ENCODE measurements at places on chromosomes 12 and 14.
A peak's percentile ranks its signal among the peaks of the same experiment; 100 is the strongest.

DNA sequence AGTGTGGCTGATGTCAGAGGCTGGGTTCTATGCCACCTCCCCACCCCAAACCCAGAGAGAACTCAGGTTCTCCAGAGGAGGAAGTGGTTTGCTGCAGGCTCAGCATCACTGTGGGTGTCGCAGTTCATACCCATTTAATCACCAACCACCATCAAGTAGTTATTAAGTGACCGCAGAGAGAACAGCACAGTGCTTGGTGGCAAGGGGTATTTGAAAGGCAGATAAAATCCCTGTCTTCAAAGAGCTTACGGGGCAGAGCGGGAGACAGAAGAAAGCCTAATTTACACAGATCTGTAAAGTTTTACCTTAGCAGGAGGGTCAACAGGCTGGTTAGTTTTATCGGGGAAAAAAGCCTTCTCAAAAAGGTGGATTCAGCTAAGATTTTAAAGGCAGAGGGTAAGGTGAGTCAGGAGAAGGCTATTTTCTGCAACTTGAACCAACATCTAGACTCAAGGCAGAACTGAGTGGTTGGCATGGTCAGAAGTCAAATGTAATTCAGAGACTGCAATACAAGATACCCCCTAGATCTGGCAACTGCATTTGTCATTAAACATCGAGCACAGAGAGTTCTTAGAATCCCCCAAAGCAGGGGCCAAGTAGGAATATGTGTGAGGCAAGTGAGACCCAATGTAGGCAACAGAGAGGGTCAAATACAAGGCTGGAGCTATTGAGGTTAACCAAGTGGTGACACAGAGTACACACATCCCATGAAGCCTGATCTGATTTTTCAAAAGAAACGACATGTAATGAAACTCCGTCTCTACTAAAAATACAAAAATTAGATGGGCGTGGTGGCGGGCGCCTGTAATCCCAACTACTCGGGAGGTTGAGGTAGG is 13.2 kb downstream of the PXN start:
- DNase-seq, result no peak

DNA sequence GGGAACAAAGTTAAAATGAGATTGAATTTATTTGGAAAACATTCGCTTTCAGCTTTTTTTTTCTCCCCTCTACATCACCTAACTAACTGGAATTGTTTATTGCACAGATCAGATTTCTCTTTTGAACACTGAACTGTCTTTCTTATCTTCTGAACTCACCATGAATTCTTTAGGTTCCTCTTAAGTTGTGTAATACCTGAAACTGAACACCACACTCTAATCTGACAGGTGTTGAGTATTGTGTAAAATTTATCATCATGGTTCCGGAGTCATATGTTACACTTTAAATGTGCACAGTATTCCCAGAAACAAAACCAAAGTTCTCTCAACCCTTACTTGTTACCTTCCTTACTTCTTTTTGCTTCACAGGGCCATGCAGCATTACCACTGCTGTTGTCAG is 66.8 kb downstream of the TGFB3 start:
- no peak for DNase-seq

DNA sequence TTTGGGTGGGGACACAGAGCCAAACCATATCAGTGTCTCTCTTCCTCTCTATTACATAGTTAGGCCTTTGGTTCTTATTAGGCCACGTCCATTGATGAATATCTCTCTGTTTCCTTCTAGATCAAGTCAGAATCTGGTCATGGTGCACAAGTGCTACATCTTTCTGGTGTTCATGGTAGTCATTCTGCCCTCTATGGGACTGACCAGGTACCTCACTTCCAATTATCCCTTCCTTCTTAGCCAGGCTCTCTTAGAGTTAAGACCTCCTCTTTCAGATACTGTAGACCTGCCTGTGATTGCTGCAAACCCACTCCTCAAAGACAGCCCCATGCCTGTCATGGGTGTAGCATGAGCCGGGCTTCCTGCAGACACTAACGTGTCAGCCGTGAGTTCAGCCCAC is 25.2 kb downstream of the NGB start:
- DNase-seq, result no peak

DNA sequence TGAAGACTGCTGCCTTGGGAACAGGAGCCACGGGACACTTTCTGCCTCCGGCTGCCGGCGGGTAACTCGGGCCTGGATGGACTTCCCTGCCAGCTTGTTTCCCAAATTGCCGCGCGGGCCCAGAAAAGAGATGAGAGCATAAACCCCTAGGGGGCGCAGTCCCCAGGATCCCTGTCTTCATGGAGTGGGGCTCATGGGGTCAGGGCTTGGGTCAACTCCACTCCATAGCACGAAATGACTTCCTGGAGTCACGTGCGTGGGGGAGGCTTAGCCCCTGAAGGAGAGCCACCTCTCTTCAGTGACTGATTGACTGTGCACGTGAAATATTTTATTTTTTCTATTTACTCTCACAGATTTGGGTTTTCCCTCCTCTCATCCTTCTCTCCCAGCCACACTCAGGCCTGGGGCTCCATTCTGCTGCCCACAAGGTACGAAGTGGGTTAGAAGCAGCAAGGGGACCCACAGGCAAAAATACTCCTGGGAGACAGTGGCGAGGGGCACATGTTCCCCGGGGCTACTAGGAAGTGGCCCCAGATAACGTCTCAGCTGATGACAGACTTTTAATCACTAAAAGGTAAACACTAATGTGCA is 10.0 kb downstream of the PGF start:
- peak; percentile 18 for DNase-seq

GRCh38 chr12:89494411-89495231 is 30.0 kb downstream of the GALNT4 start:
- no peak for DNase-seq

GRCh38 chr12:7642287-7642686 is 23.4 kb downstream of the APOBEC1 start:
- no peak for DNase-seq

GRCh38 chr12:79156846-79157463 is 292.4 kb downstream of the SYT1 start:
- DNase-seq, result no peak

DNA sequence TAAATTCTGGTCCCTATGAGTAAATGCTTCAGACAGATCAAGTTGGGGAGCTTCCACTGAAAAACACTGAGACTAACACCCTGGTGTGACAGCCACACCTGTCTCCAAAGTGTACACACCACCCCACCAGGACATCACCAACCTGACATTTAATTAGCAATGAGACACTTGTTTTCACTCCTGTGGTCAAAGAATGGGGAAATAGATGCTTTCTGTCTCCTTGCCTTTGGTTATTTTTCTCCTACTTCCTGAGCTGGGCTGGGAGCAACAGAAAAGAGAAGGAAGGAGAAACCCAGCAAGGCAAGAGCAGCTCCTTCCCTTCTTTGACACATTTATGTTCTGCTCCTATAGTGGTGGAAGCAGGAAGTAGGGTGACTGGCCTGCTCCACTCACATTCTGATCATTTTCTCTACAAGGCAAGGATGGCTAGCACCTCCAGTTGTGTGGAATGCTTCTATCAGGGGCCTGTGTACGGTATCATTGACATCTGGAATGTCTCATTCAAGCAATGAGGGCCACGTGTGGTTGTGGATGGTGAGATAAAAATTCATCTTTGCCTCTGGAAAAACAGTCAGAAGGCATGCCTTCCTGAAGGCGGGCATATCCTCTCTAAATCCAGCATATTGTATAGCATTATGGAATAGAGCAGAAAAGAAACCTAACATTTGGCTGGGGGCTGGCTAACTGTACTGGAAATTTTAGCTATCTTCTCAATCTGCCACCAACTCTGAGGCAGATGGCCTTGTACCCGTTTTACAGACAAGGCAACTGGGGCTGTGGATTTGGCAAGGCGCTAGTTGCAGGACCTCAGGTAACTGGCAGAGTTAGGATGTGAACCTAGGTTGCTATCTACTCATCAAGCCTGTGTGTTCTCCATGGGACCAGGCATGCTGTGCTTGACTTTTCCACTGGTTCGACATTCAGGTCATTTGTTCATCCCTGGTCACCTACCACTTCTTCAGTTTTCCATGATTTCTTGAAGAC is 24.8 kb upstream of the LGALS3 start:
- no peak for DNase-seq

DNA sequence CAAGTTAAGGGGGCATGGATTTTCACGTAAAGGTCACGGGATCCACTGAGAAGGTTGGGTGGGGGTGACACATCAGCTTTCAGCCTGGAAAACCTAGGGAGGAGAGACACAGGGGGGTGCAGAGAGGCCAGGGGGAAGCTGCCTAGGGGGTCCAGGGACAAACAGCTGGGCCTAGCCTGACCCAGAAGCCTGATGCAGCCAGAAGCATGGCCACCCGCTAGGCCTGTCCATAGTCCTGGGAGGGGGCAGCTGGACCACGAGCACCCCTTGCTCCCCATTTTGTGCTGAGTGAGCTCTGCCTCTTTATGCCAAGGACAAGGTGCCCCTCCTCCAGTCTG is 322.7 kb upstream of the RTL1 start:
- no peak for DNase-seq

DNA sequence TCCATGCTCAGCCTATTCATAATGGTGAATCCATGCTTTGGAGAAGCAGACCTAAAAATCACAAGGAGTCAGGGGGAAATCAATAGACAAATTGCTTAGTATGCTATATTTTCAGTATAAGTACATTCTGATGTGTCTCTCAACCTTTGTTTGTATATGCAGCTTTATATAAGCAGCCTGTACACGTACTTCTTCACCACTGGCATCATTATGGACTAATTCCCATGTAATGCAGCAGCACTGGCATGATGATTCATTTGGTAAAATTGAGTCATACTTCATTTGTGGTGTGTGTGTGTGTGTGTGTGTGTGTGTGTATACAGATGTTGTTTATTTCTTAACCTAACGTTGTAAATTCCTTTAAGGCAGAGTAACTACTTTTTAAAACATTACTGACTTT is 10.9 kb downstream of the DCP1B start:
- DNase-seq, result no peak

DNA sequence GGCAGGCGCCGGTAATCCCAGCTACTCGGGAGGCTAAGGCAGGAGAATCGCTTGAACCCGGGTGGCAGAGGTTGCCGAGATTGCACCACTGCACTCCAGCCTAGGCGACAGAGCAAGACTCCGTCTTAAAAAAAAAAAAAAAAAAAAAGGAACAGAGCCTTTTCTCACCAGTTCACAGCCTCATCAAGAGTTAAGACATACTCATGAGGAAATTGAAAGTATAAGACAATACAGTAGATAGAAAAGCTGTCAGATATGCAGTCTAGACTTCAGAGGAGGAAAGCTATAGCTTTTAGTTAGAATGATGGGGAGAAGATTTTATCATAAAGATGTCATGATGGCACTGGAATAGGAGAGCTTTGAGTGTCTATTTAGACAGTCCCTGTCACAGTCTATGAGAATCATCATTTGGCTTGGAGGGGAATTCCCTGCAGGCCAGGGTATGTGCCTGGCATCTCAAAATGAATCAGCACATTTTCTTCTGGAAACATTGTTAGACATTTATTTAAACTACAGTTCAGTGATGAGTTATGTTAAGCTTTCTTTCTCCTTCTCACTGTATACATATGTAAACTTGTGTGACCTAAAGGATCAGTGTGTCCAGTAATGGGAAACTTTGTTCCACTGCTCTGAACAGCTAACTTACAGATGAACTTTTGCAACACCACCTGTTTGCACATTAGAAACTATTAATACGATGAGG is 2.9 kb upstream of the RAB35 start:
- DNase-seq, result no peak

- peak; percentile 100 for DNase-seq
Measured at GRCh38 chr12:45615268-45615667, 114.2 kb upstream of the ARID2 start.

GRCh38 chr12:109463756-109464155 is 13.3 kb downstream of the KCTD10 start:
- no peak for DNase-seq

DNA sequence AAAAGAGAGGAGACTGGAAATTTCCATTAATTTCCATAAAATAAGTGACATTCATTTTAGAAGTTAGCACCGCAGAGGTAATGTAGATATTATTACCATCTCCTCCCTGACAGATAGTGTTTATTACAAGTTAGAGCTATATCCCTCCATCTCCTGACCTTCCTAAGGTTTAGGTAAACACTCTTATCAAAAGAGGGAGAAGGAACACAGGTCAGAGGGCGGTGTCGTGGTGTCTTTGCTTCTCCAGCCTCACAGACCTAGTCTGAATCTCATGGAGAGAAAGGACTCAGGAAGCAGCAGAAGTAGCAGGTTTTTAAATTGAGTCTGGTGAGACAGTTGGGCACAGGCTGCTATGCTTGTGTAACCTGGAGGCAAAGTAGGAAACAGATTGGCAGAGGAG is 11.5 kb upstream of the POC1B start:
- no peak for DNase-seq

- DNase-seq, result no peak
Measured at GRCh38 chr14:54673193-54674045, 106.5 kb downstream of the SAMD4A start.

DNA sequence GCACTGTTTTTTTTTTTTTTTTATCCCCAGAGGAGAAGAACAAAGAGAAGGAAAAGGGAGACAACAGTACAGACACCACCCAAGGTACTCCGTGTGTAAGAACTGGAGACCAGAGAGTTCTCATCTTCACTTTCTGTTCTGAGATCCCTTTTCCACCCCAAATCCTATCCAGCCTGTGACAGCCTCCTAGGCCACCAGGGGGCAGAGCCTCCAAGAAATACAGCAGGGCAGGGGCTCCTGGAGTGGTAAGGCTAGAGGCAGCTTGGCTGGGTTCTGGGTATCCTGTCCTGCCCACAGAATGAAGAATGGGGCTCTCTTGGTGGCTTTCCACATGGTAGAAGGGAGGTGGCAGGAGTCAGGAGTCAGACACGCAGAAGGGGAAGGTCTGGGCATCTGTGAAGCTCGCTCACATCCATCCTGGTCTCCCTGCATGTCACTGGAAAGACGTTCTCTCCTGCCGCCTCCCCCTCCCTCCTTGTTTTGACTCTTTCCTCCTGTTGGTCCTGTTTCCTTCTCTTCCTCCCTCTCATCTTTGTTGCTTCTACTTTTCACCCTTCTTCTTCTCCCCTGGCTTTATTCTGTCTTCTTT is 12.0 kb downstream of the CLSTN3 start:
- DNase-seq, result peak; percentile 38

DNA sequence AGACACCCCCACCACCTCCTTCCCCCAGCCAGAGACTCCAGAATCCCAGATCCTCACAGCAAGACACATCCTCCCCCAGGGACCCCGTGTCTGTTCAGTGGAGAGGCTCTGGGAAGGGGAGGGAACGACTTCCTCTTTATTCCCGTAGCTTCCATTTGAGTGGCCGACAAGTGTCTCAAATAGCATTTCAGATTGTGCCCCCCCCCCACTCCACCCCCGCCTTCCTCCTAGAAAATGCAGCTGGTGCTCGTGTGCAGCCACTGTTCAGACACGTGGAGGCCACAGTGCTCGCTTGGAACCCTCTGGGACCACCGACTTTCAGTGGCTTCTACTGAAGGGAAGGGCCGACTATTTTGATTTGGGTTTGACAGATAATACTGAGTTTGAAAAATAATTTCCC is 14.3 kb downstream of the PPP2R5C start:
- DNase-seq, result no peak

DNA sequence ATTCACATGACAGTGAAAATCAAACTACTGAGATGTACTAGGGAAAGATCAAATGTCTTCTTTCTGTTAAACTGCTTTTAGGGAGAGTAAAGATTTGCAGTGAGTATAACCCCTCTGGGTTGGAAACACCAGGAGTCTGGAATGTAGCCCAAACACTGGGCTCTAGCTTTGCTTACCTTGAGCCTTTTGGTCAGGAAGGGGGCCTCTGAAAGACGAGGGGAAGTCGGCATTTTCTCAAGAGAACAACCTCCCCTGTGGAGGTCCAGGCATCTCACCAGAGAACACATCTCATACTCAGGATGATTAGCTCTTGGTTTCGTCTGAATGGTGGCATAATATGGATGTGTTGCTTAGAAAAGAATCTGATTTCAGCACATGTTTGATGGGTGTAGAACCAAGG is 169.0 kb downstream of the ZFP36L1 start:
- DNase-seq, result no peak
